ENCODE measurements at places on chromosomes 1 and 21.
A peak's percentile ranks its signal among the peaks of the same experiment; 100 is the strongest.

DNA sequence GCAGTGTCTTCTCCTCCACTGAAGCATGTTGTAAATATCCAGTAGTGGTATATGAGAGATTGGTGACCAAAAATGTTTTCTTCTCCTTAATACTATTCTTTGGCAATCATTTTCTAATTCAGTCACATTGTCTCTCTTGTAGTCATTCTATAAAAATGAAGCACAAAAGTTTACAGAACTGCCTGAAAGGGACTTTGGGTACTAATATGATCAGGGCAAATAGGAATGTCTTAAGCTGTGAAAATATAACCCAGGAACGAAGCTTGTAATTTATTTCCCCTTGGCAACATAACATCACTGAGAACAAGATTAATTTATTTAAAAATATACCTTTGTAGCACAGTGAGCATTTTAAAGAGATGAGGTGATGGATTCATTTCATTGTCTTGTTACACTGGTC is 4.9 kb downstream of the B3GALT2 start:
- no peak for DNase-seq

DNA sequence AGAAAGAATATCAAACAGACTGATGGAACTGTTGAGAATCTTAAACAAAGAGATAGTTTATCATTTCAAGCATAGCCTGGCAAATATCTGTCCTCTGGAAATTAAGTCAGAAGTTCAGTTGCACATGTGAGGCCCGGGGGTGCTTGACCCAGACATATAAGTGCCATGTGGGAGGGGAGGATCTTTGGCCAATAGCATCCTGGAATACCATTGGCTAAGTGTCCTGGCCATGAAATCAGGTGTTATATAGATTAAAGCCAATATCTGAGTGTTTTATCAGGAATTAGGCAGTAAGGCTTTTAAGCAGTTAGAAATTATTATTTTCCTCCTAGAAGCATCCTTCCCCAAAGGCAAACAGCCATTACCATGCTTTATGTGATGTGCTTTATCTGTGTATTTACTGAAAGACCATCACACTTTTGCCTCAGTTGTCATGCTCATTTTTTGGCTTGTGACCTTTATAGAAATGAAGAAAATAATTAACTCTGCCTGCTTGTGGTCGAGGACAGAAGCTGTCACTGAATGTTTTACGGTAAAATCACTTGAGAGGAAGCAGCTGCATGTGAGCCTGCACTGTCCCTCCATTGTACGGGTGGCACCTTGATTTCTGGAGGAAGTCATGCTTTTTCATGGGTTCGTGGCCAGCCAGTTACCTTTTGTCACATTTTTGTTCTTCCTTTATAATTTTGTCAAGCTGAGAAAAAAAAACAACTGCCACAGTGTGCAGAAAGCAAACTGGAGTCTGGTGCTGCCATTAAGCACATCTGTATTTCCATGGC is 259.9 kb upstream of the FMN2 start:
- peak; percentile 33 for DNase-seq

- DNase-seq, result no peak
Measured at GRCh38 chr1:198352975-198353695, 187.3 kb downstream of the ATP6V1G3 start.

DNA sequence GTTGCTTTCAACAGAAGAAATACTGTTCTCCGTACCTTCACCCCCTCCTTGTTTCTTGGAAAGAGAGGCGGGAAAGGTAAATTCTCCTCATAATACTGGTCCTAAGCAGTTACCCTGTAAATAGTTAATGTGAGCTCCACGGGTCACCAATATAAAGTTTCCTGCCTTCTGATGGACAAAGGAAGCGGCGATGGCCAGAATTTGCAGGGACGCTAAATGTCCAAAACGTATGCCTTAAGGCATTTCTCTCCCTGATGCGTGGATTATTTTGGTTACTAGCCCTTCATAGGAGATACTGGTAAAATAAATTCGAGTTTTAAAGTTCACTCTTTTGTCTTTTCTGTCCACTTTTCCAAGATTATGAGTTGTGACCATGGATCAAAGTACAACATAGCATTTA is 898 bp upstream of the PTGS2 start:
- DNase-seq, result no peak

DNA sequence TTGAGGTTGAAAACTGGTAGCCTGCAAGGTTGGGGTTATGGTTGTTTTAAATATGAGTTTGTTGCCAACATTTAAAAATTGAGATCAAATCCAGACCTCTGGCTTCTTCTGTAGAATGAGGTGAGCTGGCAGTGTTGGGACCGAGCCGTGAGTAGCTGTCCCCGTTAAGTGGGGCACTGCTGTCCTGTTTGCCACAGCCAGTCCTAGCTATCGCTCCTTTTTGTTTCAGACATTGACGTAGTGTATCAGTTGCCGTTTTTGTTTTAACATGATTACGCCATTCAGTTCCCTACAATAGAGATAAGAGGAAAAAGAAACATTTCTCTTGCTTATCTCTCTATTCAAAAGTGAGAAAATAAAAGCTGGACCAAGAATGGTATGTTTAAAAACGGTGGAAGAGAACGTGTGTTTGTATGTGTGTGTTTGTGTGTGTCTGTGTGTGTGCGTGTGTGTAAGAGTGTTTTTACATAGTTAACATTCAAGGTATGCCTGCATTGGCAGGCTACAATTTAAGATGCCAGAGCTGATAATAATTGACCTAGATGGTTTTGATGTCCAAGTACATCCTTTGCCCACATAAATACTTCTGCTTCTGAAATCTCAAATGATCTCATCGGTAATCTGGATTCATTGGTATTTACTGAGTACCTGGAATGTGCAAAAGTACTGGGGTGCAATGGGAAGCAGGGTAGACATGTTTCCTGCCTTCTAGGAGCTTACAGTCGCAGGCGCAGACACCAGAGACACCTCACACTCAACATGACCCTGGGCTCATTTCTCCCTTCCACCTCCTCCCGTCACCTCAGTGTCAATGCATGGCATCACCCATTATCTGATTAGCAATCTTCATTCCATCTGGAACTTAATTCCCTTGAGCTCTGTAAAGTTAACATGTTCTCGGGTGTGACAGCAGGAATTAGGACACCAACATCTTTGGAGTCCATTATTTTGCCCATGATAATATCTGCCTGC is 65.8 kb downstream of the HUNK start:
- DNase-seq, result no peak

DNA sequence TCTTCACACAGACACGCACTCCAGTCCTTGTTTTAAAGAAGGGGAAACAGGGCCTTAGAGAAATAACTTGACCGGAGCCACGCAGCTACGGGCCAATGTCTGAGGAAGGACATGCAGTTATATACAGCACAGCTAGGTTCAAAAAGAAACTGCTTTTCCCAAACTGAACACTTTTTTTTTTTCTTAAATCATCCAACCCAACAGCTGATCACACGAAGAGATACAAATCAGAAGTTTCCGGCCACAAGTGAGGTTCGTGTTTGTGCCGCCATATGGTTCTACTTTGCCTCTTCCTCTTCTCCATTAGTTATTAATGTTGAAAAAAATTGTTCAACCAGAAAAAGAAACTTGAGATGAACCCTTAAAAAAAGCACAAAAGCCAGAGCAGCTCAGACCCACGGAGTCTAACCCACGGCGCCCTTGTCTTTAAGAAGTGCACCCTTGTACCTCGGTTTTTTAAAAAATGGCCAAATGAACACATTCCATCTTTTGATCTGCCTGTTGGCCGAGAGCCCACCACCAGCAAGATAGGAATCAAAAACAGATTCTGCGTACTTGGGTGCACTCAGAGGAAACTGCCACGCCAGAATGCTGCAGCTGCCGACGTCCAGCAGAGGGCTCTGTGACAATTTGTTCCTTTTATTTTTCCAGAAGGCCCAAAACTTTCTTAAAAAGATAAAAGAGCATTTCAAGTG is 78.9 kb downstream of the SLC66A1 start:
- peak; percentile 83 for DNase-seq

Data from KBM-7 (cell line).